Progenitor cell of endocrine pancreas (in vitro differentiated cells): ENCODE measurements at places on chromosomes 5 and 9. TPM values are rescaled to one million over a fixed set of nuclear protein-coding genes. Genes with fewer than 3 reads are reported as not detected.

DNA sequence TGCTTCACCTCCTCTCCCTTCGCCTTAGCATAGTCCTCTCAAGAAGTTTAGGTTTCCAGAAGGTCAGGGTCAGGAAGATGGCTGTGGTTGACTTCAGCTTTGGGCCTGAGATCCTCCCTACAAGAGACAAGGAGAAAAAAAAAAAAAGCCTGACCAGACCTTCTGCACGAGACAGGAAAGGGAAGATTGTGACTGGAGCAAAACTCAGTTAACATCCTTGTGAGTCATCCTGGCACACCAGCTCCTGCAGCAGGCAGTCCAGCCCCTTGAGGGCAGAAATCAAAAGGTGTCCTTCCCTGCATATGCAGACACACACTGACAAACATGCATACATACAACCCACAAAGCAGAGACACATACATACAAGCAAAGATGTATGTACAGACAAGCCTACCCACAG lies 18.0 kb upstream of the ENHO start:
- DNase-seq: no peak

GRCh38 chr9:82375041-82375440 lies 386.5 kb downstream of the SPATA31D1 start:
- DNase-seq: no peak

GRCh38 chr5:33319841-33320240 lies 120.9 kb upstream of the TARS1 start:
- no peak for DNase-seq

DNA sequence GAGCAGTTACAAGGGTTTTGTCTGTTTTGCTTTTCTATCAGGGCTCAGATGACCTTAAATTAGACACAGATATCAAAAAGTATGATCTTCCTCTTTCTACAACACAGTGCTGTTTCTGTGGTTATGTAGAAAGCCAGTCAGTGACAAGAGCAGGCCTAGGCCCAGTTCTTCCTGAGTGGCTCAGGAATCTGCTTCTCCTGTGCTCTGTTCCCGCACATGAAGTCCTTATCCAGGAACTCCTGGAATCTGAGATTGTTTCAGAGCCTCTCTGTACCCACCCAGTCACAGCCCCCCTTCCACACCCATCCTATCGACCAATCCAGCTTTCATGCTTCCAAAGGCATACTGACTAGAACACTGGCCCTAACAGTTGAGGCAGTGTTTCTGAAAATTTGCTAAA lies 40.4 kb upstream of the SMU1 start:
- DNase-seq: no peak

DNA sequence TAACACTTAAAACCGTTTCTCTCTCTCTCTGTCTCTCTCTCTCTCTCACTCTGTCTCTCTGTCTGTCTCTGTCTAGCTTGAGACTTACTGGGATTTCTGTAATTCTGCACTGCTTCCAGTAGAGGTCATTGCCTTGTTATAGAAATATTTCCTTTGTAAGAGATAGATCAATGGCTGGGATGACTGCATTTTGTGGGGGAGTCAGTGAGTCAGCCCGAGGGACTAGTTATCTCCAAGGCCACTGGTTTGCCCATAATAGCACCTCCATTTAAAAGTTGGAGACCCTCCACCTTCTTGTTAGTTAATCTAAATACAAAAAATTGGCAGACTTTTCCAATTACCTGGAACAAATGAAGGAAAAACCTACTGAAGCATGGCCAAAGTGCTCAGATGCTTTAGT lies 547.2 kb downstream of the LRRC70 start:
- DNase-seq: no peak

- no peak for DNase-seq
These were observed 56.8 kb downstream of the NIPAL4 start for GRCh38 chr5:157516626-157517325.

DNA sequence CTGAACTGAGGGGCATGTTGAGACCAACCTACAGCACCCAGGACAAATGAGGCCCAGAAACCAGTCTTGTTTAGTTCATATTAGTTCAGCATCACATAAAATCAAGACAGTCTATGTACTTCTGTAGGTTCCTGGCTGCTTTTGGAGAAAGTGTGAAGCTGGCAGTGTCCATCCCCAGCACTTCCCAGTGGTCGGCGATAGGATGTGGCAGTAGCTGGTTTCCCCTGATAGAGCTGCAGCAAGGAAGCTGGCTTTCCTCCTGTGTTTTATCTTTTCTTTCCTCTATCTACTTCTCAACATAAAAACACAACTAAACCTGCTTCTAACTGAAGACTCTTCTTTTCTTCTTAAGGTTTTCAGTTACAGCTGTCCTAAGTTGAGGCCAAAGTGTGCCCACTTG lies 43.0 kb upstream of the SLC46A2 start:
- DNase-seq: no peak

DNA sequence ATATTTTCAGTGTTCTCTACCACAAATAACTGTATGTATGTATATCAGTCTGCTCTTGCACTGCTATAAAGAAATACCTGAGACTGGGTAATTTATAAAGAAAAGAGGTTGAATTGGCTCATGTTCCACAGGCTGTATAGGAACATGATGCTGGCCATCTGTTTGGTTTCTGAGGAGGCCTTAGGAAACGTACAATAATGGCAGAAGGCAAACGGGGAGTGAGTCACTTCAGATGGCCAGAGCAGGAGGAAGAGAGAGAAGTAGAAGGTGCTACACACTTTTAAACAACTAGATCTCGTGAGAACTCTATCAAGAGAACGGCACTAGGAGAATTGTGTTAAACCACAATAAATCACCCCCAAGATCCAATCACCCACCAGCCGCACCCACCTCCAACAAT lies 121.7 kb downstream of the ADAMTS6 start:
- no peak for DNase-seq

DNA sequence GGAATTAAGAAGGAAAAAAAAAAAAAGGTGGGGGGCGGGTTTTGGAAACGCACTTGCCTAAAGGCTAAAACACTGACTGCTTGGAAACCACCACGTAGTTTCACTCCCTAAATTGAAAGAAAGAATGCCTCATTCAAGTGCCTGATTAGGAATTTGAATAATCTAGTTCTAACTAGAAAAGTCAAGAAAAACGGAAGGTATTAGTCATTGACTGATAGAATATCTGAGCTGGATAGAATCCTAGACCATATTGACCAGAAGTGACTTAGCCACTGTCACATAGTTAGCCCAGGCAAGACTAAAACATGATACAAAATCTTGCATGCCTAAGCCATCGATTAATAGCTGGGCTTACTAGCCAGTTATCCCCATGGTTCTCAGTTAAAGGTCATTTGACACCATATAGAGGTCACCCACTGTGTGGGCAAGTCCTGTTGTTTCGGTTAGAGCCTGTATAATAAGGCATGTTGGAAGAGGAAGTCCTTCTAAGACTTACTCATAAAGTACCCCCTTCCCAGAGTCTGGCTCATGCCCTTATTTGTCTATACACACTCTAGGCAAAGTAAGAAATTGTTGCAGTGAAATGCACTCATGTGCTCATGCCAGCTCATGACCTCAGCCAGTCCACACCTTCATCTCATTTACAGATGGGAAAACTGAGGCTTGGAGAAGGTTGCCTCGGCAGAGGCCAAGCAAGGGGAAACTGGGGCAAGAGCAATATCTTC lies 40.2 kb downstream of the SH3RF2 start:
- no peak for DNase-seq

DNA sequence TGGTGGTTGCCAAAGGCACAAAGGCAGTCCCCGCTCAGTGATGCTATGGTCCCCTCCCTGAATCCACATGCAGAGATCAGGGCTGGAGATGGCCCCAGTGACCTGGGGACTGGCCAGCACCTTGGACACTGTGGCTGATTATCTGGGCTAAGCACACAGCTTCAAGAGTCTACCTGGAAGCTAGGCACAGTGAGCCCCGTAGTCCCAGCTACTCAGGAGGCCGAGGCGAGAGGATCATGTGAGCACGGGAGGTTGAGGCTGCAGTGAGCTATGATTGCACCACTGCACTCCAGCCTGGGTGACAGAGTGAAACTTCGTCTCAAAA lies 8.3 kb upstream of the SCGB3A1 start:
- DNase-seq: no peak

DNA sequence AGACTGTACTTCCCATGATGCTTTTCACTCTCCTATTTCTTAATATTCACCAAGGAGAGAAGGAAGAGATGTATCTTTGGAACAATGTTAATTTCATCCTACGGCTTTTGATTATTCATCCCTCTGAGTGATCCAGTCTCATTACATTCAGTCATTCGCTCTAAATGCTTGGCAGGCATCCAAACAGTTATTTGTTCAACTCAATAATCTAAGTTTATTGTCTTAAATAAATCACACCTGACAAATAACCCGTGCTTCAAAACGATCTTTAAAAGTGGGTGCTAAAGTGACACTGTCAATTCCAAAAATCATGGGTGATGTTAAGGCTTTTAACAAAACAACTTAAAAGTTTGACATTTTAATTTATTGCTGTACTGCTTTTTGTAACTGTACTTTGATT lies 233.1 kb downstream of the RASEF start:
- DNase-seq: no peak

The SIT1 gene
- not detected in 2 replicates for total RNA-seq

The WDR38 gene
- total RNA-seq: not detected in 2 replicates

The OBP2B gene
- total RNA-seq: not detected in 2 replicates

The PCDHGB7 gene
- 6.0 and 8.0 TPM in 2 replicates for total RNA-seq
